NCI-H524 treated with DMSO at 0.1 percent for 48 hours (cell line): ENCODE measurements at places on chromosomes 7 and 10.

DNA sequence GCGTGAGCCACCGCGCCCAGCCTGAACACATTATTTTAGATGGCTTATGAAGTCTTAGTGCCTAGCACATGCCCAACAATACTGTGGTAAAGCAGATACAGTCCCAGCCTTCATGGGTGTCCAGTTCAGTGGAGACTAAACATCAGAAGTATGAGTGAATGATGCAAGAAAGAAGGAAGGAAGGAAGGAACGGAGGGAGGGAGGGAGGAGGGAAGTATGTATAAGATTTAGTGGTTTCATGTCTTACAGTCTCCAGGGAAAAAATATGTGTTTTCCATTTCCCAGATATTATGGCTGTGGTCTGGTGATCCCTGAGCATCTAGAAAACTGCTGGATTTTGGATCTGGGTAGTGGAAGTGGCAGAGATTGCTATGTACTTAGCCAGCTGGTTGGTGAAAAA is 2.9 kb downstream of the AS3MT start:
- no peak for DNase-seq

DNA sequence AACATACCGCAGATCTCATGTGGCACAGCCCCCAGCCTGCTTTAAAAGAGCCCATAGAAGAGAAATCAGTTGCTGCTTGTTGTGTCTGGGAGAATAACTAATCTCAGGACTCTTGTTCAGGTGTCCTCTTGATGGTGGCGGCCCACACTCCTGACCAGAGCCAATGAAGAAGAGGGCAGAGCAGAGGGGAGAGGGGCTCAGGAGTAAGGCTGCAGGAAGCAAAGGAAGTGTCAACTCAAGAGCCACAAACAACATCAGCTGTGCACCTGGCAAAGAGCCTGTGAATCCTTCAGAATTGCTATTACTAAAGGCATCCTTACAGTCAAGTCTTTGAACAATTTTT is 59.8 kb upstream of the PTN start:
- no peak for DNase-seq

GRCh38 chr7:1538544-1539180 is 8.2 kb downstream of the MAFK start:
- no peak for DNase-seq

DNA sequence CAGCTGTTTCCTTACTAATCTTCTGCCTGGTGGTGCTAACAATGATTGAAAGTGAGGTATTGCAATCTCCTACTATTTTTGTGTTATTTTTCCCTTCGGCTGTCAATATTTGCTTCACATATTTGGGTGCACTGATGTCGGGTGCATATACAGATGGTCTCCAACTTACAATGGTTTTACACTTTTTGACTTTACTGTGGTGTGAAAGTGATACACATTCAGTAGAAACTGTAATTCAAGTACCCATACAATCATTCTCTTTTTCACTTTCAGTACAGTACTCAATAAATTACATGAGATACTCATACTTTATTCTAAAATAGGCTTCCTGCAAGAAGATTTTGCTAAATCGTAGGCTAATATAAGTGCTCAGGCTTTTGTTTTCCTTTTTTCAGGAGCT is 73.2 kb downstream of the RNF216 start:
- no peak for DNase-seq
